HCT116 (cell line): ENCODE measurements at places on chromosomes 5 and 9.
A peak's percentile ranks its signal among the peaks of the same experiment; 100 is the strongest.

GRCh38 chr5:126516133-126516532 is 78.9 kb downstream of the ALDH7A1 start:
- DNase-seq, result no peak

DNA sequence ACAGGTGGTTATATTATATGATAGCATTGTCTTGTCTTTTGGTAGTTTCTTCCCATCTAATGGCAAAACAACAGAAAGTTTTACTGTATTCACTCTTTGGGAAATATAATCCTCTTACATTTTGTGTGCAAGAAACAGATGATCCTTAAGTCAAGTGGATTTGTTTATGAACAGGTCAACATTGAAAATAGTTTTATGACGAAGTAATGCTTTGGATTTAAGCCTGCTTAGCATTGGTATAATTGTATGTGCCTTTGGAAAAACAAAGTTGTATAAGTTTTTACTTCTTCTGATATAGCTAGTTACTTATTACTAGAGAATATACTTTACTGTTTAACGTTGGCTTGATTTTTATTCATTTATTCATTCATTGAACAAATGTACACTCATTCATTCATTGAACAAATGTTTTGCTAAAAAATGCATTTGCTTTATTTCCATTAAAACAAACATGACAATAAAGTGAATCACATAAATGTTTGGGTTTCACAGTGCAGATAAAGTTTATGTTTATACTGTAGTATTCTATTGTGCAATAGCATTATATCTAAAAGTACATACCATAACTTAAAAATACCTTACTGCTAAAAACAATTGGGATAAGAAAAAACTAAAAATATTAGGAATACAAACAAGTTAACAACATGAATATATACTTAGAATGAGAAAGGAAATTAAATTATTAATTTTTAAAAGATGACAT is 12.3 kb downstream of the SGCD start:
- DNase-seq, result no peak

DNA sequence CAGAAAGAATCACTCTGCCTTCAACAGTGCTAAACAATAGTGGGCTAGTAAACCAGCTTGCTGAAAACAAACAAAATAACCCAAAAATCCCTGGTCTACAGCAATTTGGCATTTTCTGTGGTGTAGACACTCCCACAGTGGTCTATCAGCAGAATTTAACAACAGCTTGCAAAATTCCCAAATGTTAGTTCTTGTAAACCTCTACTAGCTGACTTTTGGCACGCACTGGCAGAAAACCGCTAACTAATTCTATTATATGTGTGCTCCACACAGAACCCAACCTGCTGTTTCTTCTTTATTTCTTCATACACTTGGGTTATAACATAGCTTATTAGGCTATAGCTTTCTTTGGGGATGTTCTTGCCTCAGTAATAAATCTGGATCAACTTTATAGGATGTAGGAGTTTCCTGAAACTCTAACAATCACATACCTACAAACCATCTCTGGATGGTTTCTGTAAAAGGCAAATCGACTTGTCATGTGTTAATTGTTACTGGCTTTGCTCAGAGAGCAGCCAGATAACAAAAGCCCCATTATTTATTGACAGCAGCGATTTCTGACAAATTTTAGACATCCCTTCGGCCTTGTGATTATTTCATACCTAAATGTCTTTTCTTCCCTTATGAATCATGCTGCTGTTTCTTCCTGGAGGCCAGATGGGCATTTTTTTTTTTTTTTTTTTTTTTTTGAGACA is 82.7 kb upstream of the NAA35 start:
- no peak for DNase-seq

GRCh38 chr5:18807256-18808149 is 1173.2 kb downstream of the TAF11L14 start:
- DNase-seq, result no peak

GRCh38 chr5:69209602-69210001 is 20.2 kb downstream of the CENPH start:
- no peak for DNase-seq

DNA sequence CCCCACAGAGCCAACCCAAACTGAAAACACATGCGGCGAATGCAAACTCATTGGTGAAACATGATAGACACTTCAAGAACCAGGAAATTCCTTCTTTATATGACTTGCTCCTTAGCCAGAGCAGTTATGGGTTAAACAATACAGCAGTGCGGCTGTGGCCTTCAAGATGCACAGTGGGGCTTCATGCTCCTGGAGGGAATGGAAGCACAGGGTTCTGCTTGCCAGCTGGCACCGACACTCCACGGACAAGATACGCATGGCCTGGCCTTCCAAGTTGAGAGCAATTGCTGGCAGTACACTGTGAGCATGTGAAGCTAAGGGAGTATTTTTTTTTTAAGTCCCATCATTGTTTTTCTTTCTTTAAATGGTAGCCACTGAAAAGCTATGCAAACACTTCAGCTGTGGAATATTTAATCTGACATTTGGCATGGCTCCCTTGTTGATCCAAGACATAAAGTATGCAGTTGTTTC is 451.6 kb upstream of the CD180 start:
- no peak for DNase-seq

DNA sequence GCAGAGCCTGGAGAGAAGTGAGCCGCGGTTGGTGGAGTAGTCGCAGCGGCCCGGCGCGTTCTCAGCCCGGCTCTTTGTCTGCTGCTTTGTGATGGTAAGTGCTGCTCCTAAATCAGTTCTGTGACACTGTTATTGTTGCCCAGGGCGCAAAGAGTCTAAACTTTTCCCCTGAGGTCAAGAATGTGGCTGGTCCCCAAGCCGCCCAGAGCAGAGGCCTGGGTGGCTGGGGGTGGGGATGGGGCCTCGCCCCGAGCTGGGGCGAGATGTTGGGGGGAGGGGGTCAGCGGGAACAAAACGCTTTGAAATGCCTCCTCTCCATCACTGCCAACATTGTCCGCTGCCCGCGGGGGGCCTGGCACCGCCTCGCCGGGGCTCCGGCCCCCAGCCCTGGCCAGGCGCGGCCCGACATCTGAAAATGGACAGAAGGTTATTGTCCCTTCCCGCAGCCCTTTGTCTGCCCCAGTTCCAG is 11.7 kb upstream of the CERCAM start:
- DNase-seq, result no peak

DNA sequence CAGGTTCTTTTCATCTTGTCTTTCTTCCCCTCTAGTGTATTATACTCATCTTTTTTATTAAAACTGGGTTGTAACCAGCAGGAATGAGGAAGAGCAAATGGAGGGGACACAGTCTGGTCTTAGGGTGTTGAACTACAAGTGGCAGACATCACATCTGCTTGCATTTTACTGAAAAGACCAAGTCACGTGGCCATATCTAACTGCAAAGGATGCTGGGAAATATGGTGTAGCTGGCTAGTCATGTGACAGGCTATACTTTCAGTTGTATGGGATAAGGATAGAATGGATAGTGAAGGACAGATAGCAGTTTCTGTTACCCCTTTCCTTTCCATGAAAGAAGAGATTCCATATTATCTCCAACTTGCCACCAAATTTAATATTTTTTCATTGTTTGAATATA is 13.0 kb upstream of the FGD3 start:
- peak; percentile 10 for DNase-seq

DNA sequence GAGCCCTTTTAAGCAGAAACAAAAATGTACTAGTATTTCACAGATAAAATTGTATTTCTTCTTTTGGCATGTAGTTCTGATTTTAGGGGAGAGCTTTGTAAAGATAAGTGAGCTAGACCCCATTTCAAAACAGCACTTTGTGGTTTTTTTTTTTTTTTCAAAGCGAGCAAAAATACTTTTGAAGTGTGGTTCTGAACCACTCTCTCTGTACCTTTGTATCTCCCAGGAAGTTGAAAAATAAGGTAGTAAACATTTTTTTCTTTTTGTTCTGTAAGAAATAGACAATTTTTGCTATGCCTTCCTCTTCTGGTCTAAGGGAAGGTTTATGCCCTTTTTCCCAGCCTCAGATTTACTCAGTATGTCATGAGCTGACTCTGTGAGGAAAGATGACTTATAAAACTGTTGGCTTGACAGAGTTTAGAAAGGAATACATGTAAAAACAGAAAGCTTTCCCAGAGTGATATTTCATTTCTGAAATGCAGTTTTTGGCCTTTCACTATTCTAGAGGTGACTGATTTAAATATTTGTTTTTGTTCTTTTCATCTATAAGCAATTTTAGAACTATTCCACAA is 12.5 kb downstream of the ERCC6L2 start:
- no peak for DNase-seq

DNA sequence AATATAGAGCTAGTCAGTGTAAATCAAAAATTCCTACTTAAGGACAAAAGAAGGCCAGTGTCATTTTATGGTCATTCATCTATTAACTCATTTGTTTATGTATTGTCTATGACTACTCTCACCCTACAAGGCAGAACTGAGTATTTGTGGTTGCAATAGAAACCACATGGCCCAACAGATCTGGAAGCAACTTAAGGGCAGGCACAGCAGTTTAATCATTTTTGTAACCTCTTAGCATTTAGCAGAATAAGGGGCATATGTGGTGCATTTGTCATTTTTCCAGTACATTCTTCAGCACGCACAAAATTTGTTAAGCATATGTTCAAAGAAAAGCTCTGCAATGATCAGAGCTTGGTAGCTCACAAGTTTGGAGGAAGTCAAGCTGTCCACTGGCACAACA is 1.1 kb downstream of the FKBP15 start:
- DNase-seq, result no peak

GRCh38 chr9:95830768-95831167 is 44.7 kb upstream of the ERCC6L2 start:
- no peak for DNase-seq

DNA sequence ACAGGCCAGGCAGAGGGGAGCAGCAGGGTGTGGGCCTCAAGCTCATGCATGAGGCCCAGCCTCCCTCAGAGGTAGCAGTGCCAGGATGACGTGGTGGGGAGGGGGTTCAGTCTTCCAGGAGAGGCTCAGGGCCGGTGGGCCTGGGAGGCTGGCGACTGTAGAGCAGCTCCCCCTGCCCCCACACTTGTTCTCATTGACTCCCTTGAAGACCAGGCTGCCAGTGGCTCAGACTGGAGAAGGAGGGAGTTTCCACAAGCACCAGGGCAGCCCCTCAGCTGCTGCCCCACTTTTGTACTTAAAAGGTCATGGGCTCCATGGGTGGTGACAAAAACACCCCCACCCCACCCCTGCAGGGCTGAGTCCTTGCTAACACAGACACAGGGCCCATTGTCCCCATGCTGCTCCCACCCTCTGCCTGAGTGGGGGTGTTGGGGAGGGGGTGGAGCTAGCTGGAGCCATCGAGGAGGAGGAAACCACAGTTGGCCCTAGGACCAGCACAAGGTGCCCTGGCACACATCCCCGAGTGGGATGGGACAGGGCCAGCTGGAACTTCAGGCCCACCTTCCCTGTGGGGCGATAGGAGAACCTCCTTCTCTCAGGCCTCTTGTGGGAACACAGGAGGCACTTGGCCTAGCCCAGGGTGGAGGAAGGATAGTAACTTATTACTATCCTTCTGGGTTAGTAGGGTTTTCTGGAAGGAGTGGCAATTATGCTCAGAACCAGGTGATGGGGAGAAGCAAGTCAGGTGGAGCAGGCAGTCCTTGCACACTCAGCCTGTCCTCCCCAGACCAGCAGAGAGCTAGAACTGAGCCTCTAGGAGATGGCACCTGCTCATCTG is 10.7 kb downstream of the PDLIM4 start:
- no peak for DNase-seq
